PC-3 (cell line): ENCODE measurements at places on chromosomes 5 and 9. TPM values are rescaled to one million over a fixed set of nuclear protein-coding genes. Genes with fewer than 3 reads are reported as not detected.
A peak's percentile ranks its signal among the peaks of the same experiment; 100 is the strongest.

NR3C1 gene
- 13.0 and 14.5 TPM in 2 replicates for total RNA-seq

CCL28 gene
- total RNA-seq = 8.1 and 8.5 TPM in 2 replicates

C9orf57 gene
- not detected in 2 replicates for total RNA-seq

ADCY2 gene
- total RNA-seq = not detected in 2 replicates

CARD9 gene
- 0.52 and 1.1 TPM in 2 replicates for total RNA-seq

GARIN3 gene
- not detected in 2 replicates for total RNA-seq

DNA sequence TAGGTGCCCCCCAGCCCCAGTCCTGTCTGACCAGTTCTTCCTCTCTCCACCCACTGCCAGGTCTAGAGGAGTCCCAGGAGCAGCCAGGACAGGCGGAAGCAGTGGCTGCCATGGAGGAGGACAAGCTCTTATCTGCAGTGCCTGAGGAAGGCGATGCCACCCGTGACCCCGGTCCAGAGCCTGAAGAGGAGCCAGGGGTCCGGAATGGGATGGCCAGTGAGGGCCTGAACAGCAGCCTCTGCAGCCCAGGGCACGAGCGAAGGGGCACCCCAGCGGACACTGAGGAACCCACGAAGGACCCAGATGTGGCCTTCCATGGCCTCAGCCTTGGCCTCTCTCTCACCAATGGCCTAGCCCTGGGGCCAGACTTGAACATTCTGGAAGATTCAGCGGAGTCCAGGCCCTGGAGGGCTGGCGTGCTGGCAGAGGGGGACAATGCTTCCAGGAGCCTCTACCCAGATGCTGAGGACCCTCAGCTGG lies 13.8 kb downstream of the PSD2 start:
- no peak for DNase-seq
- H3K4me3 ChIP-seq = no peak overlapping the region
- no peak overlapping the region for H3K27ac ChIP-seq
- H3K36me3 ChIP-seq = no peaks in the 10 kb centered on the region

- H3K4me3 ChIP-seq = no peak overlapping the region
- peaks cover 40% of the 10 kb centered on the region for H3K27me3 ChIP-seq
- no peak for DNase-seq
- H3K4me1 ChIP-seq = no peaks in the 10 kb centered on the region
Observed at GRCh38 chr5:135631391-135631790, 52.6 kb upstream of the CXCL14 start.

DNA sequence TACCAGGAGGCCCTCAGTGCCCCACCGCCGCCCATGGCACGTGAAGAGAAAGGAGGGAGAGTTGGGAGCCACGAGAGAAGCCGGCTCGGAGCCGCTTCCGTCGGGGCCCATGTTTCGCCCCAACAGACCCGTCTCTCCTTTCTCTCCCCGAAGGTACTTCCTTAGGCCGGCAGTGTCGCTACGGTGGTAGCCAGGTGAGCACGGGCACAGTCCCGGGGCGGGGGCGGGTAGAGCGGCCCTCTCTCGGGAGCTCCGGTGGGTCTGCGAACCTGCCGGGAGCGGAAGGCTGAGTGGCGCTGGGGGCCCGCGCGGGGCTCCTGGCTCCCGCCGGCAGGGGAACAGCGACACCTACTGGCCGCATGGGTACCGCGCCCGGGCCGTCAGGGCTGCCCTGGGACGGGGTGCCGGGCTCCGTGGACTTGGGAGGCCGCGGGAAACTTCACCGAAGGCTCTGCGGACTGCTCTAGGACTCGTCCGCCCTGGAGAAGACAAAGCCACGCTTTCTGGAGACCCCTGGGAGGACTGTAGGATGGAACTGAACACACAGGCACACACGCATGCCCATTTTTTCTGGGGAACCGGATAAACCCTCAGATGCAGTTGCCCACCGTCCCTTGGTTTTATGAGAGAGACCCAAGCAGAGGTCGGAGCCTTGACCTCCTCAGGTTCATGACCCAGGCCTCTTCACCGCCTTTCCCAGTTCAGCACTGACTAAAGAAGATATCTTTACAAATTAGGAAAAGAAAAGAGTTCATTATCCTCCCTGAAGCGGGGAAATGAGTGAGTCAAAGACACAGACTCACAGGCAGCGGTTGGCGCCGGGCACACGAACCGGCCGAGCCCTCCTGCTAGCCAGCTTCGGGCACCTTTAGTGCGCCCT lies 202.5 kb downstream of the MEF2C start:
- no peaks in the 10 kb centered on the region for H3K36me3 ChIP-seq
- H3K4me1 ChIP-seq = peaks cover 6% of the 10 kb centered on the region; the same call in 1 of the 2 replicates
- no peaks in the 10 kb centered on the region for H3K27me3 ChIP-seq

DNA sequence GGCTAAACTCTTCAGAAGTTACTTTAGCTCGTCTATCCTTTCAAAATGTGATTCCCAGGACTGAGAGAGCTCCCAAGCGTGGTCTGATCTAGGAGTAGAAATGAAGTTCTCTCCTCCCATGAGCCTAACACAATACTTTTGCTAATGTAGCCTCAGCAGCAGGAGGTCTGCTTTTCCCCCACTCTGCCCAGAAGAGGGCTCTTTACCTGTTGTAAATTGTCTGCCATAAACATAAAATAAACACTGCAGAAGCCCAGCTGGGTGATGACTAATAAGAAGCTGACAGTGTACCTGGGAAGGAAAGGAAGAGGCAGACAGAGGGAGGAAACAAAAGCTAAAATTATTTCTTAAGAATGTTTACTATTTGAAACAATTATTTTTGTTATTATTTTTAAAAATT lies 15.4 kb downstream of the SLC36A3 start:
- no peaks in the 10 kb centered on the region for H3K27me3 ChIP-seq
- no peak overlapping the region for H3K4me3 ChIP-seq
- peak; percentile 84 for DNase-seq

DNA sequence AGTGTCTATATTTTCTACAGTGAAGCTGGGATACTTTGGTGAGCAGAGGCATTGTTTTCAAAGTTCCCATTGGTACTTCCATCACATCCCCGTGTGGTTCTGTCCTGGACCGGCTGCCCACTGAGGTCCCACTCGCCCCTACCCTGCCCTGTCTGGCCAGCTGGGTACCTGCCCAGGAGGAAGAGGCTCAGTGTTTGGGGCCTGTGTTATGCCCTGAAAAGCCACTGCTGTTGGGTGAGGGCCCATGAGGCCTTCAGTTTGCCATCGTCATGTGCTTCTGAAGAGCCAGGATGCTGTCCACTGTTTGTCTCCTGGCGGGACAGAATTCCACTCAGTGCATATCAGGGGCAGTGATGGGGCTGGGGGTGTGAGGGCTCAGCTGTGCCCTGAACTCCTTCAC lies 2.6 kb upstream of the CEP72 start:
- H3K27me3 ChIP-seq = no peaks in the 10 kb centered on the region
- H3K4me3 ChIP-seq = no peak overlapping the region
- H3K4me1 ChIP-seq = peaks cover 14% of the 10 kb centered on the region
- no peak for DNase-seq
- H3K36me3 ChIP-seq = no peaks in the 10 kb centered on the region

DNA sequence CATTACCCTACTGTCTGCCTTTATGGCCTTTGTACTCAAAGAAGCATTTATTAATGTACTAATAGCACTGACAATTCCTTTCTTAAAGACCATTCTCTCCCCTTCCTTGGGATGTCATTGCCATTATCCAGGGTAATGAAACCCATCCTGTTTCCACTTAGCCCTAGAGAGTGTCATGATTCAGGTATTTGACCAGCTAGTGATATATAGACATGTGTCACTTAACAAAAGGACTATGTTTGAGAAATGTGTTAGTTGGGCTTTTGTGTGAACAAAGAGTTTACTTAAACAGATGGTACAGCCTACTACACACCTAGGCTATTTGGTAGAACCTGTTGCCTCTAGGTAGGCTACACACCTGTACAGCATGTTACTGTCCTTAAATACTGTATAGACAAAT lies 2.0 kb downstream of the ATP6V0E1 start:
- peak overlapping the region; percentile 2; the same call in 1 of the 2 replicates for H3K27ac ChIP-seq
- DNase-seq = peak; percentile 50
- peak overlapping the region; percentile 86 for H3K4me3 ChIP-seq
- H3K4me1 ChIP-seq = peaks cover 13% of the 10 kb centered on the region
- H3K36me3 ChIP-seq = peaks cover 9% of the 10 kb centered on the region
- H3K27me3 ChIP-seq = no peaks in the 10 kb centered on the region

GRCh38 chr5:117872798-117873368 lies 1115.5 kb downstream of the DTWD2 start:
- H3K4me3 ChIP-seq = no peak overlapping the region
- no peak overlapping the region for H3K27ac ChIP-seq

GRCh38 chr9:77475641-77476473 lies 172.3 kb downstream of the GNA14 start:
- no peak overlapping the region for H3K27ac ChIP-seq
- no peaks in the 10 kb centered on the region for H3K27me3 ChIP-seq
- no peak for DNase-seq
- H3K36me3 ChIP-seq = no peaks in the 10 kb centered on the region
- H3K4me1 ChIP-seq = no peaks in the 10 kb centered on the region

DNA sequence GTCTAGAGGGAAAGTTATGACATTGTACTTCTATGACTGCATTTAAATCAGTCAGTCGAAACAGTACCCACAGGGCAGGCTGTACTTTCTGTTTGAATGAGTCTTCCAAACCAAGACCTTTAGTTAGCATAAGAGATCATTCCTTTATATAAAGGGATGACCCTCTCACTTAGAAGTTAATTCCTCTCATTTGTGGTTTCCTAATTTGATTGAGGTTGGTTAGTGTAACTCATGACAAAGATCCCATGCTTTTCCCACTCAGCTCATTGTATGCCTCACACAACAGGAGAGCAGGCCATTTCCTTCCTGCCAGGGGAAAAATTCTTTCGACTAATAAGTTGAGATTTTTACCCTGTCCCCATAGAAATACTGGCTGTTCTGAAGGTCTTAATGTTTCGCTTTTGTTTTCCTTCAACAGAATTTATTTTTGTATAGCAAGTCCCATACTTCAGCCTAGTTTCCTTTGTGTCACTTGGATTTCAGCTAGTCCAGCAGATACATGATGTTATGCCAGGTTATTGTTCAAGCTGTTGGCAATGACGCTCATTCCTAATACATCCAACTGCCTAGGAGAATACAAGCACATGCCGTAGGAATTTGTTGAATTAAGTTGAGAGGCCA lies 500.7 kb downstream of the SPATA31D1 start:
- 0 out of 2 replicates have a peak, but pooled peaks cover 9% of the 10 kb centered on the region for H3K4me1 ChIP-seq
- H3K27ac ChIP-seq = no peak overlapping the region
- DNase-seq = peak; percentile 28
- H3K36me3 ChIP-seq = no peaks in the 10 kb centered on the region
- H3K27me3 ChIP-seq = no peaks in the 10 kb centered on the region

- H3K4me1 ChIP-seq = no peaks in the 10 kb centered on the region
- peak; percentile 20 for DNase-seq
- no peak overlapping the region for H3K4me3 ChIP-seq
- H3K36me3 ChIP-seq = no peaks in the 10 kb centered on the region; the same call in 1 of the 2 replicates
Observed at GRCh38 chr5:78896132-78896531, 89.0 kb downstream of the ARSB start.

DNA sequence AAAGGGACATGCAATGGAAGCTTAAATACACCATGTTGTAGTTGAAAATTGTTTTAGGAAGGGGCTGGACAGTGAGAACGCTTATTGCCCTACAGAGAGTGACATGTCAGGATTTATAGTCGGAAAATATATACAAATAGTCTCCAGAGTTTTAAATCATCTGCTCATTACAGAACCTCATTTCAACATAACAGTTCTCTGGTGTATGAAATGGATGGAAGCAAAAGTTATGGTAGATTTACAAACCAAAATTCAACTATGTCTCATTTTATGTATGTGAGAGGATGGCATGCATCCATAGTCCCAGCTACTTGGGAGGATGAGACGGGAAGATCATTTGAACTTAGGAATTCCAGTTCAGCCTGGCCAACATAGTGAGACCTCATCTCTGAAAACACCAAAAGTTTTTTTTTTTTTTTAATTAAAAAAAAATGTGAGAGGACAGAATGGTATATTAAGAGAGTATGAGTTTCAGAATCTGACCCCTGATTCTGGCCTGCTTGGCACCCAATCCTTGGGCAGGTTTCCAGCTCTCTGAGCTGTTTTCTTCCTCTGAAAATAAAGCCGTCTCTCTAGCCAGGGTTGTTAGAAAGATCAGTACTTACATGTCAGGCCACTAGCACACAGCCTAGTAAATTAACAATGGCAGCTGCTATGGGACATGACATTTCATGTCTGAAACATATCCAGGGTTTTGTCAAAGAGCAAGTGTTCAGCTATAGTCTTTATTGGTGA lies 40.1 kb downstream of the IQGAP2 start:
- no peak overlapping the region for H3K27ac ChIP-seq
- H3K36me3 ChIP-seq = no peaks in the 10 kb centered on the region
- H3K27me3 ChIP-seq = peaks cover 80% of the 10 kb centered on the region
- no peak overlapping the region for H3K4me3 ChIP-seq
- DNase-seq = no peak

- no peak for DNase-seq
- no peaks in the 10 kb centered on the region for H3K36me3 ChIP-seq
- H3K27ac ChIP-seq = no peak overlapping the region
- H3K4me1 ChIP-seq = no peaks in the 10 kb centered on the region
- no peaks in the 10 kb centered on the region for H3K27me3 ChIP-seq
Observed at GRCh38 chr5:95153511-95153910, 131.4 kb downstream of the MCTP1 start.

- H3K27ac ChIP-seq = no peak overlapping the region
- no peak overlapping the region for H3K4me3 ChIP-seq
- DNase-seq = peak; percentile 3
- H3K36me3 ChIP-seq = no peaks in the 10 kb centered on the region
- no peaks in the 10 kb centered on the region for H3K4me1 ChIP-seq
Observed at GRCh38 chr9:112624711-112625707, 92.9 kb downstream of the INIP start.

- H3K27ac ChIP-seq = no peak overlapping the region
- no peaks in the 10 kb centered on the region for H3K27me3 ChIP-seq
- peaks cover 20% of the 10 kb centered on the region for H3K4me1 ChIP-seq
- no peak for DNase-seq
Observed at GRCh38 chr5:68315679-68316271, 100.2 kb downstream of the PIK3R1 start.

DNA sequence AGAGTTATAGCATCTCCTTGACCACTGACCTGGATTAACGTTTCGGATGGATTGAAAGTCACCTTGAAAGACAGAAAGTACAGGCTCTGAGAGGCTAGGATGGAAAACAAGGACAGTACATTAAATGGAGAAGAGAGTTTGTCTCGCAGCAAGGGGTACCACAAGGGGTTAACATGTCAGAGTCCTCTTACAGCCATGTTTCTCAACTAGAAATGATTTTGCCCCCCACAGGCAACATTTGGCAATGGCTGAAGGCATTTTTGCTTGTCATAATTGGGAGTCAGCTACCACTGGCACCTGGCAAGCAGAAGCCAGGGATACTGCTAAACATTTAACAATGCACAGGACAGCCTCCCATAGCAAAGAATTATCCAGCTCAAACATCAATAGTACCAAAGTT lies 90.8 kb upstream of the EQTN start:
- no peaks in the 10 kb centered on the region for H3K27me3 ChIP-seq
- no peak overlapping the region for H3K4me3 ChIP-seq
- H3K4me1 ChIP-seq = no peaks in the 10 kb centered on the region

DNA sequence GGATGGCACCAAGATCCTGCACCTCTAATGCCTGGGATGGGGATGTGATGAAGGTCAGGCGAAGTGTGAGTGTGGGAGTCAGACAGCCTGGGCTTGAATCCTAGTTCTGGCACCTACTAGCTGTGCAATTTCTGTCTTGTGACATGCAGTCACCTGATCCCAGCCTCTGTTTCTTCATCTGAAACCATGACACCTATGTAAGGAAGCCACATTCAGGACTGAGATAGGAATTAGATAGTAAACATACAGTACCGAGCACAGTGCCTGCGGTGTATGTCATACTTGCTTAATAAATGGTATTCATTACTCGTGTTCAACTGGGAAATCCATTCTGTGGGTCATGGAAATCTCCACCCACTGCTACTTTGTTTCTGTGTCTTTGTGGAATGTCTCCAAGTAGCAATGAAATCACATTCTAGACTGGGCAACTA lies 140.6 kb upstream of the STC2 start:
- DNase-seq = no peak
- no peak overlapping the region for H3K27ac ChIP-seq
- no peaks in the 10 kb centered on the region for H3K36me3 ChIP-seq
- H3K4me1 ChIP-seq = peaks cover 23% of the 10 kb centered on the region
- H3K4me3 ChIP-seq = no peak overlapping the region
- H3K27me3 ChIP-seq = no peaks in the 10 kb centered on the region
